SK-N-DZ (cell line): ENCODE measurements at places on chromosomes 4 and X.

DNA sequence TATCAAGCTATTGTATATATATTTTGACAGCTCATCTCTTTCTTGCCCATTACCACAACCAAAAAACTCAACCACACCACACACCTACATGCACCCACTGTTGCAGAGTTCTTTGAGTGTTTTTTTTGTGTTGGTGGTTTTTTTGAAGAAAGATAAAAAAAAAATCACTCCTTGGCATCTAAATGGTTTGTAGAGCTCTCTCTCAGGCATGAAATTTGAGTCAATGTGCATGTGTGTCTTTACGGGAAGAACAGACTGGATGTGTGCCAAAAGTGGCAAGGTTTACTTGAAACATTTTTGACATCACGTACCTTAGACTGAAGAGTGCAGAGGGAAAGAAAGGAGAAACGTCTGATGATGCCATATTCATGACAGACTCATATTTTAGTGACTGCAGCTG lies 154.2 kb downstream of the FHIP1A start:
- DNase-seq = no peak

DNA sequence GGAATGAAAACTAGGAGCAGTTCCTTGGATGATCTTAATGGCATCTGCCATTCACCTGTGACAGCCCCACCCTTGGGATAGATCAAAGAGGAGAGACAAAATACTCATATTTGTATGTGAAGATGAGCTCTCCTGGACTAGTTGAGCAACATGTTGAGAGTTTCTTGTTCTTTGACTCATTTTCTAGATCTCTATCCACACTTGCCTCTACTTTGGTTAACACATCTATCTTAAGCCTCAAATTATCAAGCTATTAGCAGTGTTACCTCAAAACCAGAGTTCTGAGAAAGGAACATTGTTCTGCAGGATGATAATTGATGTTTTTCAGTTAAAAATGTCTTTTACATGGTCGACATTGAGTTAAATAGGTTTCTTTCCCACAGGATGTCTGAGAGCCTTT lies 94.2 kb upstream of the TEX13D start:
- DNase-seq = no peak

DNA sequence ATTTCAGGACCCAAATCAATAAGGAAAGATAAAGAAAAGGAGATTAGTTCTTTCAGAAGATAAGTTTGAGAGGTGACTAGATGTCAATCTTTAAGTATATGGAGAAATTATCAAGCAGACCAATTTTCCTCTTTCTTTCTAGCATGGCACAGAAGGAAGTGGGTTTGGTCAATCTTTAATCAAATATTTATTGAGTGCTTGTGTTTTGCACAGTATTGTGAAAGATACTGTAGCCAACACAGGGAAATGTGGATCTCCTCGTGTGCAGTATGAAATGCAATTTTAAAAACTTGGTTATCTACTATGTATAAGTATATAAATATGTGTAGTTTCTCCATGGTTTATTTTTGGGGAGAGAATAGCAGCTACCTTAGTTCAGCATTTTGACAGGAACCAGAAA lies 655.2 kb downstream of the RAPGEF2 start:
- DNase-seq = no peak

GRCh38 chrX:126265116-126265515 lies 99.0 kb upstream of the DCAF12L2 start:
- no peak for DNase-seq

DNA sequence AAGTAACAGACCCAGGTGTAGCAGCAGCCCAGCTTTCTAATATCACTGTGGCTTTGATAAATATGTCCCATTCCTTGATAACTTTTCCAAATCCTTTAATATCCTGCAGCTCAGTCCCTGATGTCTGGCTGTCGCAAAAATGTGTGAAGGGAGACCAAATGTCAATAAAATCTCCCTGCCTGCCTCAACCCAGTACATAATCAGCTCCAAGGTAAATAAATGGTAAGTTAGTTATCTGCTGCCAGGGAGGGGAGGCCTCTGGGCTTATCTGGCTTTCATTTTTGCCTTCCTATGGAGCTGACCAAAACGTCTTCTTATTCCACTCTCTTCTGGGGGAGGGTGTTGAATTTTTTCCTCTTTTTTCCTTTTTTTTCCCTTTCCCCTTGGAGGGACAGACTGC lies 630.6 kb downstream of the MID1IP1 start:
- no peak for DNase-seq

- peak; percentile 25 for DNase-seq
Observed at GRCh38 chrX:140141444-140142029, 176.2 kb upstream of the CXorf66 start.

DNA sequence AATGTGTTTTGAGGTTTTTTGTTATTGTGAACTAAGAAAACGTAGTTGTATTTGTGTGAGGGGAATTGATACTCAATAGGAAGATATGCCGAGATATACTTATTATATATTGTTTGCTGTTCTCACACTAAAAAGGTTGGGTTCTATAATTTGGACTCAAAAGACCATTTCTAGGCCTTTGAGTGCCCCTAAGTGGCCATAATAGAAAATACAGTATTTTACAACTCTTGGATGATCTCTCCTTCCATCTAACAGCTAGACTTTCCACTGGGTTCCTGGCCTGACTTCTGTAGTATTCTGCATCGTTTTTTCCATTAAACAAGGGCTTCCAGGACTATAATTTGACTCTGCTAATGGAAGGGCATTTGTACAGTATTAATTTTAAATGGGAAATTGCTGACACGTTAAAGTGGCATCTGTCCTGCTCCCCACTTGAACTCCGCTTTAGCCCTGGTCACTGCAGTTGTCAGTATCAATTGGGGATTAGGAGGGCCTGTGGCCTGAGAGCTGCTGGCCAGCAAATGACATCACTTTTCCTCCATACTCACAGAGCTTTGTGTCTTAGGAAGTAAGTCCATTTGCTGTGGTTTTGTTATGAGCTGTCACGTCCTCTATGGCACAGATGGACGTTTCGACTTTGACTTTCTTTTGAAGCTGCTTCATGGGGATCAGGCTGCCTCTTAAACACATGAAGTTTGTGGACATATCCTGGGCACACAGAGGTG lies 176.9 kb downstream of the SLIT2 start:
- DNase-seq = no peak

DNA sequence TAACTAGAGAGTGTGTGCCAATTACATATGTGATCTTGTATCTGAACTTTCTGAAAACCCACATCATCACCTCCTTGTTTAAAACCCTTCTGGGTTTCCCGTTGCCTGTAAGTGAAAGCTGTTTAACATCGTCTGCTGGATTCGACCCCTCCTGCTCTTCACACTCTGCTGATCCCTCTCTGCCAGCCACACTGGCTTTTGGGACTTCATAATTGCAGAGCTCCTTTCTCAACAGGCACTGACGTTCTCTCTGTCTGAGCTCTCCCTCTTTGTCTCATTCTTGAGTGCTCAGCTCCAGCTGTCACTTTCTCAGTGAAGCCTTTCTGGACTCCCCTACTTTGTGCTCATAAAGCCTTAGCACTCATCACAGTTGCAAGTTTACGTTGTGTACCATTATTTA lies 153.9 kb downstream of the CEP135 start:
- DNase-seq = no peak
